Vagina (tissue), 2 donors: ENCODE measurements at places on chromosomes 16 and 17.

- no peak for DNase-seq
These were observed 4.9 kb upstream of the SOX9 start for GRCh38 chr17:72115781-72116525.

DNA sequence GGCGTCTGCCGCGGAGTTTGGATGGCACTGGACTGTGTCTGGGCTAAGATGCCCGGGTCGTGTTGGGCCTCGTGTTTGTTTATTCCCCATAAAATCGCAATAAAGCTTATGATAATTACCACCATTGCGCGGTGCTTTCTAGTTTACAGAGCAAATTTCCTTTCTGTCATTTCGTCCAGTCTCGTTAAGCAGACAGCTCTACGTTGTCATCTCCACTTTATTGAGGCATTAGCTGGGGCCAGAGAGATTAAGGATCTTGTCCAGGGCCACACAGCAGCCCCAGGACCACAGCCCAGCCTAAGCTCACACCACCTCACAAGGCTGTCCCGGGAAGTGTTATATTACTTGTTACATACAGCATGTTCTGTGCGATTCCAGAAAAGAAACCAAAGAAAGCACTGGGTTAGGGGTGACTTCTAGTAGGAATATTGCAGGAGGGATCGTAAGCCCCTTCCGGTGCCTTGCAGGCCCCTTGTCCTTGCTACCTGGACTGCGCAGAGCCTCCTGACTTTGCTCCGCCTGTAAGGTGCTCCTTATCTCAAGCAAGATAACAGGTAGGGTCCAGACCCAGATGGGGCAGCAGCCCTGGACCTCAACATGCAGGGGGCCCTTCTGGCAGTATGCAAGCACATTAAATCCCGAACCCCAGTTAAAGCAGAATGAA is 6.3 kb downstream of the NOS2 start:
- no peak for DNase-seq

GRCh38 chr16:69150146-69150865 is 17.9 kb downstream of the UTP4 start:
- no peak for DNase-seq

- no peak for DNase-seq
These were observed 49.1 kb downstream of the GRB2 start for GRCh38 chr17:75356260-75356937.

DNA sequence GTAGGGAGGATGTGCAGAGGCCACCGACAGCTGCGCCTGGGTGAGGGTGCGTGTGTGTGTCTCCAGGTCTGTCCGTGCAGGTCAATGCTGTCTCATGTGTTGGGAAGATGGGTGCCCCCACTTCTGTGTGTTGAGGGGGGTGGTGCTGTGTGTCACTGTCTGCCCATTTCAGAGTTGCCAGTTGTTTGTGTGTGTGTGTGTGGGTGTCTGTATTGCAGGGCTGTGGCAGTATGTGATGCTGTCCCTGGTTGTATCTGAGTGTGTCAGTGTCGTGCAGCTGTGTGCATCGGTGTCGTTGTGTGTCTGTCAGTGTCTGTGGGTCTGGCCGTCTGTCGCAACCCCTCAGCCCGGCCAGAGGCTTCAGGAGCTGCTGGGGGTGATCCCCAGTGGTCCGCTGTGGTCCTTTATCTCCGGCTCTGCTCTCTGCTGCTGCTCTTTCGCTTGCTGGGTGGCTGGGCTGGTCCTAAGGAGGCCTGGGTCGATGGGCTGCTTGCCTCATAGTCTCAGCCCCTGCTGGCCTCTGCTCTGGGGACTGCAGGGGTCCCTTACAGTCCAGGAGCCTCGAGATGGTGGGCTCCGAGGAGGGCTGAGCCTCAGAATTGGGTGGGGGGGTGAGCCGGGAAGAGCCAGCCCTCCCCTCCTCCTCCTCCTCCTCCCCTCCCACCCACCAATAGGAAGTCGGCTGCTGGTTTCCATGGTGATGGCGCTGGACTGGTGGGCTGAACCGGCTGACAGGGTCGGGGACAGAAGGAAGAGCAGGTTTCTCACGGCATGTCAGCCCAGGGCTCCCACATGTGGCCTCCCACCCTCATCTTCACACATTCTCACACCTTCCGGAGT is at the start of gene TSPOAP1:
Gene TSPOAP1 (minus strand): TSS at position 601 of the 840 bp plus-strand sequence. CDS start 875 bp downstream, outside the sequence.
- no peak for DNase-seq

GRCh38 chr17:55728833-55729232 is 6.2 kb upstream of the TMEM100 start:
- DNase-seq = no peak

DNA sequence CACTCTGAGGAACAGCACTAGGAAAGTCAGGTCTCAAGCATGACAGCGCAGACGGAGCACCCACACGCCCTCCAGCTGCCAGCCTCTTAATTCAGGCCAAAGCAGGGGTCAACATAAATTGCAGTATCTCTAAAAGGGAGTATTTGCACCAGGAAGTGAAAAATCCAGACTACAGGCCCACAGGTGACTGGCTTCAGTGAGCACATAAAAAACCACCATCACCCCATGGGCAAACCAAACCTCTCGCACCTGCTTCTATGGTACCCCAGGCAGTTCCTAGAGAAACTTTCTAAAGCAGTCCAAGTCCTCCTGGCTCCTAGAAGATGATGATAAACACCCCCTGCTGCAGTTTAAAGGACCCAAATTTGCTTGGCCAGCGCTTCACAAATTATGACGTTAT is 129.8 kb downstream of the ZNF423 start:
- no peak for DNase-seq

DNA sequence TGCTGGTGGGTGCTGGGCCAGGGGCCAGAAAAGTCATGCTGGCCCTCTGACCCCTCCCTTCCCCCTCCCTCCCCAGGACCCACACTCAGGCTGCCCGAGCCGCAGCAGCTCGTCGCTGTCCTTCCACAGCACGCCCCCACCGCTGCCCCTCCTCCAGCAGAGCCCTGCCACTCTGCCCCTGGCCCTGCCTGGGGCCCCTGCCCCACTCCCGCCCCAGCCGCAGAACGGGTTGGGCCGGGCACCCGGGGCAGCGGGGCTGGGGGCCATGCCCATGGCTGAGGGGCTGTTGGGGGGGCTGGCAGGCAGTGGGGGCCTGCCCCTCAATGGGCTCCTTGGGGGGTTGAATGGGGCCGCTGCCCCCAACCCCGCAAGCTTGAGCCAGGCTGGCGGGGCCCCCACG is 8.3 kb upstream of the CISD3 start:
- no peak for DNase-seq

- DNase-seq = peak; percentile 87
These were observed 70.8 kb downstream of the ABR start for GRCh38 chr17:1108765-1109605.

DNA sequence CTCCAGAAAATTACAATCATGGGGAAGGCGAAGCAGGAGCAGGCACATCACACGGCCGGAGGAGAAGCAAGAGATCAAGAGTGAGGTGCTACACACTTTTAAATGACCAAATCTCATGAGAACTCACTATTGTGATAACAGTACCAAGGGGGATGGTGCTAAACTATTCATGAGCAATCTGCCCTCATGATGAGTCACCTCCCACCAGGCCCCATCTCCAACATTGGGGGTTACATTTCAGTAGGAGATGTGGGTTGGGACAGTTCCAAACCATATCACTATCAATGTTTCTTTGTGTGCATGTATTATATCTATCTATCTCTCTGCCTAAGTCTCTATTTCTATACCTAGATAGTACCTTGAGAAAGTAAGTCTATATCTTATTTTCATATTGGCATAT is 724.8 kb downstream of the CDH11 start:
- no peak for DNase-seq

- no peak for DNase-seq
These were observed 236.8 kb downstream of the IRX3 start for GRCh38 chr16:54049591-54050458.

- no peak for DNase-seq
These were observed 10.8 kb downstream of the HID1 start for GRCh38 chr17:74961657-74962350.

DNA sequence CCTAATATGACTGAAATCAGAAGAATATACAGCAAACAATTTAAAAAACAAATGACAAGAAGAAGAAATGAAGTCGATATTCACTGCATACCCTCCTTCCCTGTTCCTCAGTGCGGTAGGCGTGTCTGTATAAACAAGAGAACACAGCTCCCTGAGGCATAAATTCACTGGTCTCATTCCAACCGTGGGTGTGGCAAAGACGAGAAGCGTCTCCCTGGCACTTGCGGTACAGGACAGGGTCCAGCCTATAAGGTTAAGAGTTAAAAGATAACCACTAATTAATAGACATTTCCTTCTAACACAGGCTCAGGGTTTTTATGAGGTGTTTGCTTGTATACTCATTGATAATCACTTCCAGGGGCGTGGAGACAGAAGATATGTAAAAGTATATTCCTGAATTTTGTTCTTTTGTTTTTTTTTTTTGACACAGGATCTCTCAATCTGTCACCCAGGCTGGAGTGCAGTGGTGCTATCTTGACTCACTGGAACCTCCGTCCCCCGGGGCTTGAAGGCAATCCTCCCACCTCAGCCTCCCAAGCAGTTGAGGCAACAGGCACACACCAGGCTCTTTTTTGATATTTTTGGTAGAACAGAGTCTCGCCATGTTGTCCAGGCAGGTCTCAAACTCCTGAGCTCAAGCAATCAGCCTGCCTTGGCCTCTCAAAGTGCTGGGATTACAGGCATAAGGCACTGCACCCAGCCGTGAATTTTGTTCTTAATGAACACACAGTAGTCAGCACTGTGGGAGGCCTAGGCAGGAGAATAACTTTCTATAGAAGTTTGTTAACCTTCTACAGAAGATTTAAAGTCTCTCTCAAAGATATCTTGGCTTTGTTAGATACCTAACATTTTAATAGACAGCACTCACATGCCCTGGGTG is 59.1 kb upstream of the CLEC18B start:
- no peak for DNase-seq

GRCh38 chr17:4135489-4135888 is 7.3 kb downstream of the ZZEF1 start:
- DNase-seq = no peak

DNA sequence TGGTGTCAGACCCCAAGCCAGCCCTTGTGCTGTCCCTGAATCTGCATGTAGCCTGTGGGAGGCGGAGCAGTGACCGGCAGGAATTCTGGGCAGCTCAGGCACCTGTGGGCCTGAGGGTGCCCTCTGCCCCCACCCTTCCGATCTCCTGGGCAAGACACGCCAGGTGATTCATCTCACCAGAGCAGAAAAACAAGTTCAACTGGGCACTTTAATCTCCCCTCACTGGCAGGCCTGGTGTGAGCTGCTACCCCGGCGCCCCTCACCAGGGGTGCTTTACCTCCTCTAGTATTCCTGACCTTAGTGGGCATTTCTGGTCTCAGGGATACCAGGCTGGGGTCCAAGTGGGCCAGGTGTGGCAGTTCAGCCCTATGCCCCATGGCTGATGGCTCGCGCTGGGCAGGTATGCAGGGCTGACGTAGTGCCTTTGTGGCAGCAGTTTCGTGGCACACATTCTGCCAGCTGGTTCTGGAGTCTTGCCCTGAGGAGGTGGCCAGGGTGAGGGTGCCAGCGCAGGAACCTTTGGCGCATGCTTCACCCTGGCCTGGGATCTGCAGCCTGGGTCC is 6.0 kb downstream of the ERBB2 start:
- DNase-seq = no peak

- no peak for DNase-seq
These were observed 181.3 kb downstream of the HS3ST3A1 start for GRCh38 chr17:13420418-13420826.

DNA sequence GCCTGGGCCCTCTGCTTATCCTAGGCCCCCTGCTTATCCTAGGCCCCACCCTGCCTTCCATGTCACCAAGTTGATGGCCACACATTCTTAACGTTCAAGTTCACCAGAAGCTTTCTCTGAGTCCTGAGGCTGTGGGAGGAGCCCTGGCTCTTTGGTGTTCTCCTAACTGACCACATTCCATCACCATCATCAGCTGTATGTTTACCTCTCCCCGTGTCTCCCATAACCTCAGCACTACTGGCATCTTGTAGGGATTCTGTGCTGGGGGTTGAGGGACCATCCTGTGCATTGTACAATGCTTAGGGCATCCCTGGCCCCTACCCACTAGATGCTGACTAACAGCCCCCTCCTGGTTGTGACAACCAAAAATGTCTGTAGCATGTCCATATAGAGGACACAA is 99.3 kb downstream of the NDE1 start:
- no peak for DNase-seq

GRCh38 chr16:56549744-56550385 is 15.0 kb upstream of the MT4 start:
- DNase-seq = no peak

DNA sequence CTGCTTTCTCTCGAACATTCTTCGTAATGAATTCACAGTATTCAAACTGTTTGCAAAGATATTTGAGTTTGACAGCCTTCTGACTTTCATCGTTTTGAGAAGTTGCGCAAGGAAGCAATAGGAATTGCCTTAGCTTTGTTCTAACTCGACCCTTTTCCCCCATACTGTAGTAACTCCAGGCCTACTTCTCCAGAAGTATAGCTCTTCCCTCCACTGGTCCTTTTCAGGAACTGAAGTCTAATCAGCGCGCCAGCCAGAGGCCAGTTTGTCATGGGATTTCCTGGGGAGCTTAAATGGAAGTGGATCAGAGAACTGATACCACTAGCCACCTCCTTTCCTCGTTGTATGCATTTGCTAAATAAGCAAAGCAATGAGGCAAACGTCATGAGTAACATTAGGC is 27.9 kb downstream of the CDR2 start:
- no peak for DNase-seq

DNA sequence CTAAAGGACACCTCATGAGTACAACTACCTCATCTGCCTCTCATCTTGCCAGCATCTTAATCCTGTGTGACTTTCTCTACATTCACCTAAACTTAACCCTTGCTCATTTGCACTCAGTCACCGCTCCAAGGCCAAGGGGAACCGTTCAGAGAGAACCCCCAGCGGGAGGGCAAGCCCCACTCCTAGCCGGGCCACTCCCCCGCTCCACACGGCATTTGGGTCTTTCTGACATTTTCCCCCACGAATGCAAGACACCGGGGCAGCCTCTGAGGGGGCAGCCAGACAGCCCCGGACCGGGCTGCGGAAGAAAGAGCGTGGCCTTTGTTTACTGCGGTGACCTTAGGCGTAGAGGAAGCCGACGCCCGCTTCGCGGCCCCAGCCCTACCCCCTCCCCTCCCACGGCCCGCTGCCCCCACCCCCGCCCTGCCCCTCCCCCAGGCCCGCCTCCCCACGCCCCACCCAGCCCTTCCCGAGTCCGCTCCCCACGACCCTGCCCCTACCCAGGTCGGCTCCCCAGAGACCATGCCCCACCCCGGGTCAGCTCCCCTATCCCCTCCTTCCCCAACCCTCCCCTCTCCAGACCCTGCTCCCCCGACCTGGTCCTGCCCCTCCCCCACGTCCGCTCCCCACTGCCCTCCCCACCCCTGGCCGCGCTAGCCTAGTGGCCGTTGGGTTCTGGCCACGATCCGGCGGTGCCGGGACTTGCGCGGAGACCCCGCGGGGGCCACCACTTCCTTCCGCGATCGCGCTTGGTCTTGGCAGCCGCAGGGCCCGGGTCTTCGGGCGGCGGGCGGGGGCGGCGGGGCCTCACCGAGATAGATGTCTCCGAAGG is 789 bp downstream of the CSNK1D start:
- no peak for DNase-seq
